Type B pancreatic cell (in vitro differentiated cells): ENCODE measurements at places on chromosomes 13 and 19. TPM values are rescaled to one million over a fixed set of nuclear protein-coding genes. Genes with fewer than 3 reads are reported as not detected.

Gene LILRB1
- total RNA-seq = not detected in 2 replicates

DNA sequence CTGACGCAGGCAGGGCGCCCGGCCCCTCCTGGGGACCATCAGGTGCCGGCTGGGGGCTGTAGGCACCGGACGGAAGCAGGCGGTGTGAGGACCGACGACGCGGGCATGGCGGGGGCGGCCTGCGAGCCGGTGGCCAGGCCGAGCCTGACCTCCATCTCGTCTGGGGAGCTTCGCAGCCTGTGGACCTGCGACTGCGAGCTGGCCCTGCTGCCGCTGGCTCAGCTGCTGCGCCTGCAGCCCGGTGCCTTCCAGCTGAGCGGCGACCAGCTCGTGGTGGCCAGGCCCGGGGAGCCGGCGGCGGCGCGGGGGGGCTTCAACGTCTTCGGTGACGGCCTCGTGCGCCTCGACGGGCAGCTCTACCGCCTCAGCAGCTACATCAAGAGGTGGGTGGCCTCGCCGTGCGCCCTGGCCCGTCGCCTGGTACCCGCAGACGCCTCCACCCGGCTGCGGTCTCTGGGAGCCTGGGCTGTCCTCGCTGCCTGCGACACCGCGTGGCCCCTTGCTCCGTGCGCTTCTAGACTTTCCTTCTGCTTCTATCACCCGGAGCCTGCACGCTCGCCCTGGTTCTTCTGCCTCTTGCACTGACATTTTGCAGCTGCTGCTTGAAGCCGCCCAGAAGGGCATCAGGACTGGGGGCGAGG, 460 bp downstream of the MEDAG start:
- peaks cover 5% of the 10 kb centered on the region for H3K36me3 ChIP-seq
- H3K4me1 ChIP-seq = peaks cover 18% of the 10 kb centered on the region
- H3K4me3 ChIP-seq = peak overlapping the region; percentile 51
- H3K27me3 ChIP-seq = peaks cover 63% of the 10 kb centered on the region
- DNase-seq = no peak

Gene ZNF726
- total RNA-seq = 4.2 and 6.8 TPM in 2 replicates

DNA sequence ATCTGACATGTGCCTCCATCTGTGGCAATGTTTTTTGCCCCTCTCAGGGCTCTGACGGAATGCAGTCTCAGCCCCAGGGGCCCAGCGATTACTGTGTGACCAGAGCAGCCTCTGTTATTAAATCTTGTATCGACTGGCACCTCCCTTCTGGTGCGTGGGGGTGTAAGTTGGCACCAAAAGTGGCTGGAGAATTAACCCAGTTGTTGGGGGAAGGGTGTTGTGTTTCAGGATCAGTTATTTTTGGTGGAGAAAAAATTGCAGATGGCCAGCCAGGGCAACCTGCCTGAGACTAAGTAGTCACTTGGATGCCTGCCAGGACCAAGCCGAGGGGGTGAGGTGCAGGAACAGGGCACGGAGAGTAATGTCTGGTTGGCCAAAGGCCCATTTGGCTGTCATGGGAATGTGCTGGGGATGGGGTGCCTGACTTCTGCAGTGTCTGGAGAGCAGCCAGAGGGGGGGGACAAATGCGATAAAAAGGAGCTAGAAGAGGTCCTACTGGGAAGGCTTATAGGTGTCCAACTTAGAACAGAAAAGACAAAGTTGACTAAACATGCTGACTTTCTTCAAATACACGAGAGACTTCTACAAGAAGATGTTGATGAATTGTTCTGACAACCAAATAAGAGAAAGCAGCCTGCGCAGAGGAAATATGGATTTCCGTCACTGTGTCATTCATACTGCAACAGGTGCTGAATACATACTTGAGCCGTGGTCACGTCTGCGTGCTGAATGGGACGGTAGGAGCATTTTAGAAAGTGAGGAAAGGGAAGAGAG, 69.8 kb downstream of the SIAH3 start:
- H3K4me1 ChIP-seq = peaks cover 25% of the 10 kb centered on the region
- H3K4me3 ChIP-seq = peak overlapping the region; percentile 31
- DNase-seq = no peak
- no peaks in the 10 kb centered on the region for H3K36me3 ChIP-seq
- H3K27me3 ChIP-seq = peaks cover 8% of the 10 kb centered on the region

DNA sequence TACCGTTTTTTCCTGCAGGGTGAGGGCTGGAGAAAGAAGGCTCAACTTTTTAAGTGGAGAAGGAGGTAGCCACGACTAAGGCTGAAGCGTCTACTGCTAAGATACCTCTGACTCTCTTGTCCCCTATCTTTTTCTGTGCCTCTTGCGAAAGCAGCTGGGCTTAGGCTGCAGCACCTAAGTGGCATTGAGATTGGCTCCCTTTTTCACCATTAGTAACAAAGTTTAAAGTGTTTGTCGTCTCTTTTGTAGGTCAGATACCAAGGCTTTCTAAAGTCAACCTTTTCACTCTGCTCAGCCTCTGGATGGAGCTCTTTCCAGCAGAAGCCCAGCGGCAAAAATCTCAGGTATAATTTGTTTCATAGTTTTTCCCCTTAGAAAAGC, 887 bp downstream of the CDADC1 start:
- peaks cover 12% of the 10 kb centered on the region for H3K27me3 ChIP-seq
- peaks cover 15% of the 10 kb centered on the region for H3K4me1 ChIP-seq
- no peak for DNase-seq
- peaks cover 7% of the 10 kb centered on the region for H3K36me3 ChIP-seq
- H3K4me3 ChIP-seq = peak overlapping the region; percentile 98
- peak overlapping the region; percentile 99 for H3K27ac ChIP-seq

- H3K4me1 ChIP-seq = peaks cover 10% of the 10 kb centered on the region
- H3K27ac ChIP-seq = peak overlapping the region; percentile 7
- no peaks in the 10 kb centered on the region for H3K36me3 ChIP-seq
These were observed 137.6 kb downstream of the FLT1 start for GRCh38 chr13:28357247-28357825.

DNA sequence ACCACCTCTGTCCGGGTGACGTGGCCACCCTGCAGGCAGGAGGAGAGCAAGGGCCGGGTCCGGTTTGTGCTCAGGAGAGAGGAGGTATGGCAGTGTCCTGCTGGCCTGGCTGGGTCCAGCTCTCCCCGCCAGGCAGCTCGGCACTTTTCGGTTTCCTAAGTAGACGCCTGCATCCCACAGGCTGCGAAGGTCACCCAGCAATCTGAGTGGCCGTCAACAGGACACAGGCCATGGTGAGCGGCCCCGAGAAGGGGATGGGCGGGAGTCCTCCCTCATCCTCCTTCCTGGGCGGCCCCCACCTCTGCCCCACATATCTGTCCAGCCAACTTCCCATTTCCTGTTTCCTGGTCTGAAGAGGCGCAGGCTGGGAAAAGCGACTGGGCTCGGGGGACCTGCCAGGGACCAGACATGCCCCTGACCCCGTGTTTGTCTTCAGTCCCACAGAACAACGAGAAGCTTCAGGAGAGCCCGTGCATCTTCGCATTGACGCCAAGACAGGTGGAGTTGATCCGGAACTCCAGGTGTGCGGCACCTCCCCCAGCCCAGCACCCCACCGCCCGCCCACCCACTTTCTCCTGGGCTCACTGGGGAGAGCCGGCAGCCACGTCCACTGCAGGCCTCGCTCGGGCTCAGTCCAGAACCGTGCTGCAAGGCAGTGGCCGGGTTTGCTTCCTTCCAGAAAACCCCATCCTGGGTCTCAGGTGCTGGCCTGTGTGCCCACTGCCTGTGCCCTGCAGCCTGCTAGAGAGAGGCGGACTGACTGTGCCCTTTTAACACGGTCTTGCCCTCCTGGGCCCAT, 16.3 kb downstream of the PIAS4 start:
- no peak overlapping the region for H3K4me3 ChIP-seq
- H3K27me3 ChIP-seq = no peaks in the 10 kb centered on the region
- no peak overlapping the region for H3K27ac ChIP-seq
- no peaks in the 10 kb centered on the region for H3K4me1 ChIP-seq
- peaks cover 4% of the 10 kb centered on the region for H3K36me3 ChIP-seq

Gene RDH8
- total RNA-seq = not detected in 2 replicates

GRCh38 chr19:19628501-19629134, 598 bp upstream of the LPAR2 start:
- peak overlapping the region; percentile 95 for H3K27ac ChIP-seq
- peaks cover 17% of the 10 kb centered on the region for H3K4me1 ChIP-seq
- peaks cover 9% of the 10 kb centered on the region for H3K36me3 ChIP-seq
- H3K27me3 ChIP-seq = no peaks in the 10 kb centered on the region
- peak overlapping the region; percentile 86 for H3K4me3 ChIP-seq
- peak; percentile 87 for DNase-seq

DNA sequence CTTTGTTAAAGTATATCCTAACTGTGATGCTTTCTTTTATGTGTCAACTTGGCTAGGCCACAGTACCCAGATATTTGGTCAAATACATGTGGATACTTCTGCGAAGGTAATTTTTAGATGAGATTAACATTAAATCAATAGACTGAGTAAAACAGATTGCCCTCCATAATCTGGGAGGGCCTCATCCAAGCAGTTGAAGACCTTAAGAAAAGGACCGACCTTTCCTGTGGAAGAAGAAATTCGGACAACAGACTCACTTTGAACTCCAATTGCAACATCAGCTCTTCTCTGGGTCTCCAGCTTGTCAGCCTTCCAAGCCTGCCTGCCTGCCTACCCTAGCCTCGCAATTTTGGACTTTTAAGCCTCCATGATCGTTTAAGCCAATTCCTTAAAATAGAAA, 57.9 kb upstream of the DOCK9 start:
- no peak overlapping the region for H3K27ac ChIP-seq
- H3K27me3 ChIP-seq = no peaks in the 10 kb centered on the region
- peaks cover 3% of the 10 kb centered on the region for H3K36me3 ChIP-seq
- DNase-seq = no peak
- H3K4me3 ChIP-seq = no peak overlapping the region
- peaks cover 13% of the 10 kb centered on the region for H3K4me1 ChIP-seq

DNA sequence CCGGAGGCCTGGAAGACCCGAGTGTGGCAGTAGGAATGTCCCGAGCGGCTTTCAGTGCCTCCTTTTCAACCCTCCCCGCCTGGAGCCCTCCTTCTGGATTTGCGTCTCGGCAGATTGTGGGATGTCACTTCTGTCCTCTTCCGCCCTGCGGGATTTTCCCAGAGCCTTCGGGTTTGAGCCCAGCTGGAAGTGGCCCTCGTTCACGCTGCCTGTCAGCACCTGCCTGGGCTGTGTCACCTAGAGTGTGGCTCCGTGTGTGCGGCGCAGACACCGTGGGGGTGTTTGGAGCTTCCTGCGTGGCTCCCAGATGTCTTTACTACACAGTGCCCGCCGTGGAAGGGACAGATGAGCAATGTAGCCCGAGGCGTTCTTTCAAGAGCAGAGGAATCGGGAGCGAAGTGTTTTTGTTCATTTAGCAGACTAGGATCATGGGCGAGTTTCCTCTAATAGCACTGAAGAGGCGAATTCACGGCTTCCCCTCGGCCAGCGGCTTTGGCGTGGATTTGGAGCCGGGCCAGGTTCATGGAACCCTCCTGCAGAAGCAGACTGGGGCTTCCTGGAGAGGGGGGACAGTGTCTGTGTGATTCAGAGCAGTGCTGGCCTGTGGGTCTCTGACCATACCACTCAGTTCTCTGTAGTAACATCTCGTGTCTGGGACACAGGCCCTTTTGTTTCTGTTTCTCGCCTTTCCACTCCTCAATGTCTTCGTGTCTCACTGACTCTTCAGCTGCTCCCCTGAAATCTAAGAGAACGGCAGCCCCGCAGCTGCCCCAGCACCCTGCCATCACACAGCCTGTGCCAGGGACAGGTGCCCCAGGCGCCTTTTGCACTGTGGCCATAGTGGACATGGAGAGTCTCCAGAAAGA, 68.0 kb downstream of the KDM4B start:
- no peak for DNase-seq
- H3K27ac ChIP-seq = peak overlapping the region; percentile 51
- H3K36me3 ChIP-seq = peaks cover under 1% of the 10 kb centered on the region
- H3K4me1 ChIP-seq = peaks cover 11% of the 10 kb centered on the region
- H3K4me3 ChIP-seq = no peak overlapping the region
- no peaks in the 10 kb centered on the region for H3K27me3 ChIP-seq

Gene ATXN8OS
- total RNA-seq = not detected in 2 replicates

Gene TBC1D4
- total RNA-seq = 47.1 and 47.2 TPM in 2 replicates

Gene ACP5
- total RNA-seq = 3.2 and 6.0 TPM in 2 replicates
